ENCODE measurements at places on chromosomes 16 and 17.

DNA sequence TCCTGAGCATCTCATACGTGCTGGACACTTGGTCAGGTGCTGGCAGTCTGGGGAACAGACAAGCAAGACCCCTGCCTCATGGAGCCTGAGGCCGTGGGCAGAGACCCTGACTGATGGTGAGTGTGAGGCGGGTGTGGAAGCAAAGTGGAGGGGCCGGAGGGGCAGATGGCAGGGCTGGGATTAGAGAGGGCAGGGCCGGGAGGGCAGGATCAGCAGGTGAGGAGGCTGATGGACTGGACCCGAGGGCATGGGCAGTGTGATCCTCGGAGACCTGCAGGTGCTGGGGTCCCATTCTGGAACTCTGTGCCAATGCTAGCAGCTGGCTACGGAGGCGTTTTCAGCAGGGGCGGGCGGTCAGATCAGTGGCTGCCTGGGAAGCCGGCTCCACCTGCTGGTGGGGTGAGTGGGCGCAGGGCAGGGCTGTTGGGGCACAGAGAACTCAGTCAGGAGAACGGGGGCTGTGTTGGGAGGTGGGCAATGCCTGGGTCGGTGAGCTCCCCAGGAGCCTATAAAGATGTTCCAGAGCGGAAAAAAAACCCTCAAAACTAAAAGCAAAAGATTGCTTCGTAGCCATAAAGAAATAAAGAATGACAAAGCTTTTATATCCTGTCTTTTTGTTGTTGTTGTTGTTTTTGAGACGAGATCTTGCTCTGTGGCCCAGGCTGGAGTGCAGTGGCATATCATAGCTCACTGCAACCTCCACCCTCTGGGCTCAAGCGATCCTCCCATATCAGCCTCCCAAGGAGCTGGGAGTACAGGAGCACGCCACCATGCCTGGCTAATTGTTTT is 8.9 kb upstream of the C16orf74 start:
- no peak for DNase-seq

DNA sequence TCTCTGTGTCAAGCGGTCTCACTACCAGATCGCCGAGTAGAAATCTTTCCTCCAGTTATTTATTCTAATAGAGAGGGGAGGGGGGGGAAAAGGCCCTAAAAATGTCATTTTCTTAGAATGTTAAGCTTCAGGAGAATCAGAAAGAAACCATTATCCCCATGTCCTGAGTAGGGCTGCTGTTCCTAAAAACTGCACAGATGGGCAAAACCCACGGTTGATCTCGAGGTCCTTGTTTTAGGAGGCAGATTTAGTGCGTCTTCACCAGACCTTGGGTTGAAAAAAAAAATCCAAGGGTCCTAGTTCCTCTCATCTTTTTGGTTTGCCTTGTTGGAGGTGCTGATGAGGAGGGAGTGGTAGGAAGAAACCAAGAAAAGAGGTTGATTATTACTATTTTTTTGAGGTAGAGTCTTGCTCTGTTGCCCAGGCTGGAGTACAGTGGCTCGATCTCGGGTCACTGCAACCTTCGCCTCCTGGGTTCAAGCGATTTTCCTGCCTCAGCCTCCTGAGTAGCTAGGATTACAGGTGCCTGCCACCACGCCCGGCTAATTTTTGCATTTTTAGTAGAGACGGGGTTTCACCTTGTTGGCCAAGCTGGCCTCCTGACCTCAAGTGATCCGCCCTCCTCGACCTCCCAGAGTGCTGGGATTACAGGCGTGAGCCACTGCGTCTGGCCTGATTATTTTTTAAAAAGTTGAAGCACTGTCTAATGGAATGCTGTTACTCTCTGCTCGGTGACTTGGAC is 1.4 kb downstream of the CBFB start:
- no peak for DNase-seq

GRCh38 chr17:75516619-75517296 is 430 bp downstream of the TSEN54 start:
- DNase-seq: peak; percentile 3

DNA sequence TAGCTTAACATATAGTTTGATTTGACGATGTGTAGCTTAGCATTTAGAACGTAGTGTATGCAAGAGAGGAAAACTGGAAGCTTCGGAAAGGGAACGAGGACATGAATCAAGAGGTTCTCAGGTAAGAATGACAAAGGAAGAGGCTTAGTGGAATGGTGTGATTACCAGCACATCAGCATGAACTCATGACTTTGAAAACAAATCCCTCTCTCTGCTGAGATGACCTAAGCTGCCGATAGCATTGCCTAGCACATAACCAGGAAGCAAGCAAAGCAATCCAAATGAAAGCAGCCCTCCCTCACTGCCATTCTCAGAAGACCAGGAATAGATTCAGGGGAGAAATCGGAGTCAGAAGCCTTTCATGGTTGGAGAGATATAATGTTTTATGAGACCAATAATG is 51.3 kb upstream of the CCL1 start:
- no peak for DNase-seq

DNA sequence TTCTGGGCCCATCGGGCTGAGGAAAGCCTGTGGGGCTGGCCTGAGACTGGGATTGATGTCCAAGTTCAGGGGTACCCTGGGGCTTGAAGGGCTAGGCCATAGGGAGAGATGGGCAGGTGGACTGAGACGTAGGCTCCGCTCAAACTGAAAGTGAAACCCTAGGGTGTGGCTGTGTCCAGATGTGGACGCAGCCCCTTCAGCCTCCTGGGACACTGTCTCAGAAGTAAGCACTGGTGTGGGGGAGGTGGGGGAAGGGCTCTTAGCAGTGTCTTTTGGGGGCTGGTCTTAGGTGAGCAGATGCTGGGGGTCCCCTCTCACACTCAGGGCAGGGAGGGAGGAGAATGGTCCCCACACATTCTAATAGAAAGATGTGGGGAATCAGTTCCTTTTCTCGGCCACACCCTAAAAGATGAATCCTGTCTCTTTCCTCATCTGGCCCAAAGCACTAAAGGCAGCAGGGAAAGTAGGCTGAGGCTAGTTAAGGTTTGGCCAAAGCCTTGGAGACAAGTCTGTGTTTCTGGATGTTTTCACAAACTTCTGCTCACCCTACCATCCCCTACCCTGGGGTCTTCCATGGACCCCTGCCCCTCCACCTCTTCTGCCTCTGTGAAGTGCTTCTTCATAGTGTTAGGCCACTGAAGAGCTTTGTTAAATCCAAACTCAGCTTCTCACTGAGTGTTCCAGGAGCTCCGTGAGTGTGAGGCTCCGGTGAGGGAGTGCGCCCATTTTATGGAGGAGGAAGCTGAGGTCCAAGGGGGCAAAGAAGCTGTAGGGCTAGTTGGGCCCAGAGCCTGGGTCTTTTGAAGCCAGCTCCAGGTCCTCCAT is 5.6 kb downstream of the FMNL1 start:
- no peak for DNase-seq

GRCh38 chr17:21294321-21295035 is 10.0 kb downstream of the MAP2K3 start:
- DNase-seq: no peak

- no peak for DNase-seq
Measured at GRCh38 chr16:67538666-67539101, 10.1 kb downstream of the RIPOR1 start.

GRCh38 chr16:20871258-20871657 is 28.9 kb downstream of the DCUN1D3 start:
- DNase-seq: no peak

GRCh38 chr16:27197004-27197403 is 6.3 kb upstream of the KDM8 start:
- DNase-seq: no peak

DNA sequence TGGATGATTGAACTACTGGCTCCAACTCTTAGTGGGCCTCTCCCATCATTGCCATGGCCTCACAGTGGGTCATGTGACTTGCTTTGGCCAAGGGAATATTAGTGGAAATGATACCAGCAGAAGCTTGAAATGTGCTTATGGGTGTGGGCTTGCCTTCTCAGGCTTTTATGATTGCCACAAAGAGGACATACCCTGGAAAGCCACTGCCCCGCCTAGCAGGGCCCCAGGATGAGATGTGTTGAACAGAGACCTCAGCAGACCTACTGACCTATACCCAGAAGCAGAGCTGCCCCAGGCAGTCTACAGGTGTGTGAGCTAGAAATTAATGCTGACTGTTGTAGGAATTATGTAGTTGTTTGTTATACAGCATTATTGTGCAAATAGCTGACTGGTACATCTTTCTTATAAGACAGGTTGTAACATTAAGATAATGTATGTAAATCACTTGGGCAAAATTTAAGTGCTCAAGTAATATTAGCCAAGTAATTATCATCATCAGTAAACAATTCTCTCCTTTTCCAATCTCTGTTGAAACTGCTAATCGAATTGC is 67.8 kb upstream of the CDH5 start:
- DNase-seq: no peak

GRCh38 chr16:77722309-77723107 is at the start of gene NUDT7:
Gene NUDT7, plus strand, starts transcription at chr16:77722514. Its CDS starts 69 bp downstream, at chr16:77722583.
- DNase-seq: peak; percentile 91

All from activated T-helper 1 cell treated with Interleukin-2 at 50 U/mL for 16 hours (primary cell).